ENCODE measurements at places on chromosomes 5 and 9. TPM values are rescaled to one million over a fixed set of nuclear protein-coding genes. Genes with fewer than 3 reads are reported as not detected.

Gene SLC24A2
- 0.14 TPM for total RNA-seq

Gene NUTM2G
- total RNA-seq: not detected

GRCh38 chr9:36985769-36986467, 48.1 kb downstream of the PAX5 start:
- DNase-seq: no peak

GRCh38 chr9:136140046-136140445, 21.4 kb upstream of the TMEM250 start:
- peak; percentile 11 for DNase-seq

- DNase-seq: no peak
These were observed 586.4 kb downstream of the ACTL7B start for GRCh38 chr9:108269371-108269770.

All from Right ventricle myocardium inferior (tissue), 1 donor.